Mesothelial cell of epicardium (in vitro differentiated cells): ENCODE measurements at places on chromosomes 2 and 18. TPM values are rescaled to one million over a fixed set of nuclear protein-coding genes. Genes with fewer than 3 reads are reported as not detected.

- DNase-seq: no peak
Measured at GRCh38 chr2:164023896-164024295, 288.1 kb upstream of the FIGN start.

DNA sequence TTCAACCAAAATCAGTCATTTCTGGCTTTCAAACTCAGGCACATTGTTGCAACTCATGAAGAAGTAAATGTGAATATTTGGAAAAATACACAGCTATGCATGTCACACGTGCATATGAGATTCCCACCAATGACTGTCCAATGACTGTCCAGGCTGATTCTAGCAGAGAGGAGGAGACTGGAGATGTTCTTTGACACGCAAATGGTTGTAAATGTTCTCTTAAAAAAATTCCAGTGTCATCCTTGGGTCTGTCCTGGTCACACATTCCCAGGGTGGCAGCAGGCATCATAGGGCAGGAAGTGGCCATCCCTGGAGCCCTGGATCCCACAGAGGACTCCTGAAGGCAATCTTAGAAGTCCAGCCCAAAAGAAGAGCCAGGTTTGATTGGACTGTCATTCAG lies 40.9 kb downstream of the TWIST2 start:
- DNase-seq: no peak

- DNase-seq: no peak
Measured at GRCh38 chr2:235568431-235568830, 74.6 kb downstream of the AGAP1 start.

POTEJ gene
- total RNA-seq: not detected in 3 replicates

GRCh38 chr2:143433251-143433650 lies 304.0 kb downstream of the ARHGAP15 start:
- no peak for DNase-seq

SERPINB11 gene
- total RNA-seq: not detected in 3 replicates

DNA sequence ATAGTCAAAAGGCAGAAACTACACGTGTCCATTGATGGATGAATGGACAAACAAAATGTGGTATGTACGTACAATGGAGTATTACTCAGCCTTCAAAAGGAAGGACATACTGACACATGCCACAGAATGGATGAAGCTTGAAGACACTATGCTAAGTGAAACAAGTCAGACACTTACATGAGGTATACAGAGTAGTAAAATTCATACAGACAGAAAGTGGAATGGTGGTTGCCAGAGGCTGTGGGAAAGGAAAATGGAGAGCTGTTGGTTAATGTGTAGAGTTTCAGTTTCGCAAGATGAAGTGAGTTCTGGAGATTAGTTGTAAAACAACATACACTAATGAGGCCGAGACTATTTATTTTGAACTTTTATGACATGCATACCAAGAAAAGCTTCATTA lies 67.4 kb upstream of the EPB41L3 start:
- no peak for DNase-seq

SLC23A3 gene
- total RNA-seq: 1.6 to 2.6 TPM (median 1.7 TPM) in 3 replicates

- DNase-seq: peak; percentile 57
Measured at GRCh38 chr2:175167076-175167791, 769 bp downstream of the ATF2 start.

FAM237A gene
- not detected in 3 replicates for total RNA-seq

BIN1 gene
- total RNA-seq: 45.7 to 47.4 TPM (median 46.2 TPM) in 3 replicates

GRCh38 chr2:105621038-105621437 lies 123.7 kb upstream of the NCK2 start:
- DNase-seq: no peak

DNA sequence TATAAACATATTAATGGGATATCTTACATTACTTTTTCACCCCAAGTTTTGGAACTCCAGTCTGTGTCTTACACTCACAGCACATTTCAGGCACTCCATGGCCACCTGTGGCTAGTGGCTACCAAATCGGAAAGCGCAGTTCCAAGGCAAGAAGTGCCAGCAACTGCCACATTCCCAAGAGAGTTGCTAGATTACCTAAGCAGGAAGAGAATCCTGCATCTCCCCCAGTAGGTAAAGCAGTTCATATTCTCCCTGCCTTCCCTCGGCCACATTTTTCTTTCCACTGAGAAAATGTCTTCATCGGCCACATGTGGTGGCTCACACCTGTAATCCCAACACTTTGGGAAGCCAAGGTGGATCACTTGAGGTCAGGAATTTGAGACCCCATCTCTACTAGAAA lies 62.8 kb downstream of the MEX3C start:
- DNase-seq: no peak

GRCh38 chr2:165795011-165795410 lies 964 bp upstream of the GALNT3 start:
- DNase-seq: no peak

DNA sequence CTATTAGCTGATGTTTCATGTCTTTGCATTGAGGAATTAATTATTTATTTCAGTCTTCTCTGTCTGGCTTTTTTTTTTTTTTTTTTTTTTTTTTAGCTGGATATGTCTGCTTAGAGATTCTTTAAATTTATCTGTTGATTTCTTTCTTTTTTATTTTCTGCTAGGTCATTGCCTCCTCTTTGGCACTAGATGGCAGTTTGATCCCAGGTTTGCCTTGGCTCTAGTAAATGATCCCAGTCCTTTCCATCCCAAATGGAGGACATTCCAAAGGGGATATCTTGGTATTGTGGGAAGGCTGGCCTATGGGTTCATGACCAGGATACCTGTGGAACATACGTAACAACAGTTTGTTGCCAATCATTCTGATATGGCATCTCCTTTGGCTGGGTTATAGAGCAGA lies 339.5 kb upstream of the GCFC2 start:
- DNase-seq: no peak

- DNase-seq: no peak
Measured at GRCh38 chr18:23229472-23229871, 94.2 kb downstream of the CABLES1 start.

DSG1 gene
- 0.07 to 0.18 TPM (median 0.09 TPM) in 3 replicates for total RNA-seq

DQX1 gene
- 0.16 to 0.42 TPM (median 0.29 TPM) in 3 replicates for total RNA-seq

POU3F3 gene
- not detected in 3 replicates for total RNA-seq

DNA sequence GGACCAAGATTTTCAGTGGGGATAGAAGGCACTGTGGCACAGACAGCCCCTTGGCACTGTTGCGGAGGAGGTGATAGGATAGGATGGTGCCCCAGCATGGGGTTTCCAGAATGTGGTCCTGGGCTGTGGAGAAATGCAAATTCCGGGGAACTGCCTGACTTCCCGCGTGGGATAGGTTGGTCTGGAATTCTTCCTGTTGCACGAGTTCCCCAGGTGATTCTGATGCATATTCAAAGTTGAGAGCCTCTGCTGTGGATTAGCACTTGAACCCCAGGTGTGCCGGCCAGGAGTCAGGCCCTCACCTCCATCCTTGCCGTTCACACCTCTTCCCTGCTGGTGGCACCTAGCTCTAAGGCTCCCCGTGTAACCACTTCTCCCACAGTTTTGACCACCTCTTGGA lies 15.5 kb downstream of the NCK2 start:
- no peak for DNase-seq

CIB4 gene
- not detected in 3 replicates for total RNA-seq

GRCh38 chr2:59677158-59677557 lies 876.3 kb downstream of the BCL11A start:
- DNase-seq: no peak

GPR45 gene
- not detected in 3 replicates for total RNA-seq

COL6A3 gene
- 544 to 655 TPM (median 645 TPM) in 3 replicates for total RNA-seq

TMEM17 gene
- total RNA-seq: 4.1 to 4.7 TPM (median 4.2 TPM) in 3 replicates

GRCh38 chr2:38263293-38263692 lies 113.8 kb downstream of the ATL2 start:
- DNase-seq: no peak

DNA sequence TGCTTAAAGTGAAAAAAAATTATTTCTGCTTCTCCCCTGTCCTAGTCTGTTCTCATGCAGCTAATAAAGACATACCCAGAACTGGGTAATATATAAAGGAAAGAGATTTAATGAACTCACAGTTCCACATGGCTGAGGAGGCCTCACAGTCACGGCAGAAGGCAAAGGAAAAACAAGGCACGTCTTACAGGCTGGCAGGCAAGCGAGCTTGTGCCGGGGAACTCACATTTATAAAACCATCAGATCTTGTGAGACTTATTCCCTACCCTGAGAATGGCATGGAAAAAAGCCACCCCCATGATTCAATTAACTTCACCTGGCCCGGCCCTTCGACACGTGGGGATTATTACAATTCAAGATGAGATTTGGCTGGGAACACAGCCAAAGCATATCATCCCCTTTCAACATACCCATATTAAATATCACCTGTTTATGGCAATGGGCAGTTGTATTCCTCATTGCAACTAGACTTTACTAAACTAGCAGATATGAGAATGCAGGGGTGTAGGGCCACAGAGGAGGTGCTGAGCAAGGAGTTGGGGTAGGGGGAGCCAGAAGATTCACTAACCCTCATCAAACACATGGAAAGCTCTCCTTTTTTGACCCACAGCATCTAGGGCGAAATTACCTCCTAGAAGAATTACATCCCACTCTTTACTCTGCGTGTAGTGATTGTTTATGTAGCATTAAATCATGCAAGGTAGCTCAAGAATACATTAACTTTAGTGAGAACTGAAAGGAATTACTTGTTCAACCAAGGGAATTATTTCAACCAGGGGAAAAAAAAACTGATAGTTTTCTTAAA lies 183.3 kb upstream of the DOK6 start:
- DNase-seq: no peak

RAPGEF4 gene
- 18.0 to 24.7 TPM (median 24.5 TPM) in 3 replicates for total RNA-seq

DNA sequence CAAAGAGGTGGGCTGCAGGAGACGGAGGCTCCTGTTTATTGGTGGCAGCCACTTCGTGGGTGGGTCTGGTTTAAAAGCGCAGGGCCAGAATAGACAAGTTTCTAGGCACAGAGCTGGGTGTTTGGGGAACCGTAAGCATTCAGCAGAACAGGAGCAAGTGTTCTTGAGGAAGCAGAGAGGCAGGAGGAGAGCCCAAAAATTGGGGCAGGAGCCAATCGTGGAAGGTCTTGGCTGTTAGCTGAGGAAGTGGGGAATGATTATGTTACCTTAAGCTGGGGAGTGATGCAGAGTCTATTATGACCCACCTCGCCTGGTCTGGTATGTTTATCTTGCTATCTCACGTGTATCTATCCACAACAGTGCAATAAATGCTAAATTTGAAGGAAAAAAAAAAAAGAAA lies 64.3 kb upstream of the ATL2 start:
- no peak for DNase-seq

ALPG gene
- not detected in 3 replicates for total RNA-seq
